GM18507 (cell line): ENCODE measurements at places on chromosomes 5 and 9.

DNA sequence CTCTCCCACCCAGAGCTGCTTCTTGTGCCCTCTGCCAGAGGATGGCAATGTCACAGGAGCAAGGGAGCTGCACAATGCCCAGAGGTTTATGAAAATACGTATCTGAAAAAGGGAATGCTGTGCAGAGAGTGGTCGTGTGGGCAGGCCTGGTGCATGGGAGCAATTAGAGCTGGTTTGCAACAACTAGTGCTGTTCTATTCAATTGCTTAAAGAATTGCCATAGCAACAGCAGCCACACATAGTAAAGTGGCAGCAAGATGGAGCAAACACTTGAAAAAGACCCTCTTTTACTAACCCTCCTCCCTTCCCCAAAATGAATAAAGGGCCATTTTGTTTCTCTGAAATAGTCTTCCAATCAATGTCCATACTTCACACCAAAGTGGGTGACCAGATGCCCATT, 166.3 kb downstream of the CRB2 start:
- DNase-seq: no peak

DNA sequence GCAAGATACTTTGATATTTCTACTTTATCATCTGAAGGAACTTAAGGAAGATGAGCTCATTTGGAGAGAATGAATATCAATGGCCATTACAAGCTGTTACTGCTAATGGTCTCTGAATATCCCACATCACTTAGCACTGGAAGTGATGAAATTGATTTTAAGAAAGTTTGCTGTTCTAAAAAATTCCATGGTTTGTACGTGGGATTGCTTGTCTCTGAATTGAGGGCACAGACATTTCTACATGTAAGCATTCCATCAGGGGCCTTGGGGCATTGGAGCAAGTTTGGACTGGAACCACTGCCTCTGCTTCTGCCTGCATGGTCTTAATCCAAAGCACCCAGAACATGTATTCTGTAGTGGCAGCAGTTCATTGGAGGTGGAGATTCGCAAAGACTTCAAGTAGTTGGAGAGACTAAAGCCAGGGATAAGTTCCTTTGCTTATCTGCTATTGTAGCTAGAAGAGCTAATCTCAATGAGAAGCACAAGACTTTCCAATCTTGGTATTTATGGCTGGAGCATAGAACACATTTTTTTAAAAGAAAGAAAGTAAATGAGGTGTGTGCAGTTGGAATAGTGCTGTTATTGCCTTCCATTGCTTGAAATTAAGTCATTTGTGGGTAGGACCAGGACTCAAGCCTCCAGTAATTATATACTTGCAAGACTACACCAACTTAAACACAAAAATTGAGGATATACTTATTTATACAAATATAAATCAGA, 424.2 kb downstream of the SPATA31D1 start:
- no peak for DNase-seq

- no peak for DNase-seq
Measured at GRCh38 chr9:114774524-114774923, 31.3 kb downstream of the TNFSF15 start.

DNA sequence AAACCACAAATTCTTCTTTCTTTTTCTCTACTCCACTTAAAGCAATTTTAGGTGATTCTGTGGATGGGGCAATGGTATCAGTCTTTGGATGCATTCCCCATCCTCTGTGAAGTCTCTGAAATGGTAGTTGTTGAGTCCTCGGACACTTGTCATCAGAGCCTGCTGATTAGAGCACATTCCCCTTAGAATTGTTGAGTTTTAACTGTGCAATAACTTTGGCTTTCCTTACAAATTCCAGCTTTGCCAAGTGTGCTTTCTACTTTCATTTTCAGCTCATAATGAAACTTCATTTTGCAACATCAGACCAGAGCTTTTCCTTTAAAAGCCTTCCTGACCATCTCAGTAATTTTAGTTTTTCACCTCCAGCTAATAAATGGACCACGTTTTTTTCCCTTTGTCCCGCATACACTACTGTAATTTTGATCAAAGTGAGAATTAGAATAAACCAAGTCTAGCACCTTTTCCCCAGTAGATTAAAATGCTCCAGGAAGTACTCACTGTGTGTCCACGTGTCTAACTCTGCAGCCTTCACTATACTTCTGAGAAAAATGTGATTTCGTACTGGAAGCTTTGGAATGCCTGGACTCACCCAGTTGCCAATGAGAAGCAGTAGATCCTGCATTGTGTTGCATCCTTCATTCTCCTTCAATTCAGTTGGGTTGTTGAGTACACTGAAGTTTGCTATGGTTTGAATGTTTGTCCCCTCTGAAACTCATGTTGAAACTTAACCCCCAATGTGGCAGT, 135.6 kb downstream of the NTRK2 start:
- no peak for DNase-seq

- no peak for DNase-seq
Measured at GRCh38 chr5:149038336-149039080, 24.4 kb downstream of the SH3TC2 start.

- DNase-seq: no peak
Measured at GRCh38 chr5:147863454-147864158, 14.9 kb upstream of the SCGB3A2 start.

DNA sequence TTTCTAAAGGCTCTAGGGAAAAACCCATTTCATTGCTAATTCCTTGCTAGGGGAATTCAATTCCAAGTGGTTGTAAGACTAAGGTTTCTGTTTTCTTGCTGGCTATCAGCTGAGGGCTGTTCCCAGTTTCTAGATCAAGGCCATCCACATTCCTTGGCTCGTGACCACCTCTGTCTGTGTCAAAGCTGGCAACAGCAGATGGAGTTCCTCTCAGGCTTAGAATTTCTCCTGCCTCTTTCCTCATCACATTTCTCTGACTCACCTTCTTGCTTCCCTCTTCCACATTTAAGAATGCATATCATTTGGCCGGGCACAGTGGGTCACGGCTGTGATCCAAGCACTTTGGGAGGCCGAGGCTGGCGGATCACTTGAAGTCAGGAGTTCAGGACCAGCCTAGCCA, 19.0 kb downstream of the DAB2IP start:
- no peak for DNase-seq

- no peak for DNase-seq
Measured at GRCh38 chr5:61132559-61132958, 29.7 kb downstream of the SMIM15 start.

DNA sequence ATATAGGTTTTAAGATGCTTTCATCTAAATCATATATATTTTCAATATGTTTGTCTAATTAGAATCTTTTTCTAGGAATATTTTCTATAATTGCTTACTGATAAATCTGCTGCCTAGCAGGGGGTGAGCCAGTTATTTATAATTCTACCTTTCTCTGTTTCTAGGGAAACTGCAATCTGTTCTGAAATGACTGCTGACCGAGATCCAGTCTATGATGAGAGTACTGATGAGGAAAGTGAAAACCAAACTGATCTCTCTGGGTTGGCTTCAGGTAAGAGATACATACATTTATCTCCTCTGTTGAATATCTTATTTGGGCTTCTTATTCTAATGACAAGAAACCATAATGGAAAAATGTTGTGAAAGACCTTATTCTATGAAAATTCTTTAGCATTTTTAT, 127.3 kb downstream of the XRCC4 start:
- DNase-seq: no peak

GRCh38 chr9:126849591-126850225, 10.7 kb upstream of the ZBTB34 start:
- DNase-seq: no peak

DNA sequence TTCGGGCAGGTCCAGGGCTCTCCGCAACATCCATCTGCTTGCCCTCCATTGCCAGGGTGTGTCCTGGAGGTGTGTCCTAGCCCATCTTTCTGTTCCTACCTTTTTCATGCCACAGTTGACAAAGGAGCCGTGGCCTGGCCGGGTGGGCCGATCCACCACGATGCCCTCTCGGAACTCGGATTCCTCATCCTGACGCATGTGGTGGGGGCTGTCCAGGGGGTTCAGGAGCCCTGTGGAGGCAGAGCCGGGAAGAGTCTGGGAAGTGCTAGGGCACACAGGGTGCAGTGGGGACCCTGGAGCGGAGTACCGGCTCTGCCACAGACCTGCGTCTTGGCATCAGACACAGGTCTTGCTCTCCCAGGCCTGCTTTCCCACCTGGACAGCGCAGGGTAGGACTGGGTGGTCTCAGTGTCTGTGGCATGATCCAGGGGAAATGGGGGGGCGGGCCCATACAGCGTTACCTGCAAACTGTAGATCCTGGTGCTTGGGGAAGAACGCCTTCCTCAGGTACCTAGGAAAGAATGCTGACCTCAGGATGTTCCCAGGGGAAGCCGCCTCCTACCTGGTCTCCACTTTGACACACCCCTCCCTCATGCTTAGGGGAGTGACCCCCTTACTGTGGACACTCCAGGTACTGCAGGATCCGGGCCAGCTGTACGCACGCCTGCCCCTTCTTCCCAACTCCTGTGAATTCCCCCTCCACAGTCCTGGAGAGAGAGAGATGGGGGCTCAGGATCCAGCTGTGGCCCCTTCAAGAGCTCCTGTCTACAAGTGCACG, 3.5 kb downstream of the SPOUT1 start:
- no peak for DNase-seq

DNA sequence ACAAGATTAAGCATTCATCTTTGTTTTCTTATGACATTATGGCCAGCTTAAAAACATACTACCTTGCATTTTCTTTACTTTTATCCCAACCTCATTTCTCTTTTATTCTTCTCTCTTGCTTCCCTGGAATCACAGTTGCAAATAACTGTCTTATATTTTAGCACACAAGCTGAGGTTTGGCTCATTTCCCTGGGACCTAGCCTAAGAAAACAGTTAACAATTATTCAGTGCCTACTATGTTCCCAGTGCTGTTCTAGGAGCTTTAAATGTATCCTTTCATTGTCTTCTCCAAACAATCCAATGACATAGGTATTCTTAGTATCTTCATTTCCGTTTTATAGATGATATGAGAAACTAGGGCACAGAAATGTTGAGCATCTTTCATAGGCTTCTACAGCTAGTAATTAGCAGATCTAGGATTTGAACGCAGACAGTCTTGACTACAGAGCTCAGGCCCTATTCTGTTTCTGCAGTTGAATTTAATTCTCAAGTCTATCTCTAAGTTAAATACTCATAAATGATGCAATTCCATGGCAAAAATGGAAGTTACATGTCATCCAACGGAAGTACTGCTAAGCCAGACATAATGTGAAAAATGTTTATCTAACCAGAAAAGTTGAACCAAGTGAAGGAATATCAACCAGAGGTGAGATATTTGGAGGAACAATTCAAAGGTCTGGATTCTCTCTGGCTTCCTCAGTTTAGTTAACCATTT, 52.3 kb upstream of the MTAP start:
- DNase-seq: no peak
